T-helper 1 cell (primary cell): ENCODE measurements at places on chromosomes 7 and 10.

- no peak for DNase-seq
These were observed 946.8 kb upstream of the POT1 start for GRCh38 chr7:125876431-125876830.

DNA sequence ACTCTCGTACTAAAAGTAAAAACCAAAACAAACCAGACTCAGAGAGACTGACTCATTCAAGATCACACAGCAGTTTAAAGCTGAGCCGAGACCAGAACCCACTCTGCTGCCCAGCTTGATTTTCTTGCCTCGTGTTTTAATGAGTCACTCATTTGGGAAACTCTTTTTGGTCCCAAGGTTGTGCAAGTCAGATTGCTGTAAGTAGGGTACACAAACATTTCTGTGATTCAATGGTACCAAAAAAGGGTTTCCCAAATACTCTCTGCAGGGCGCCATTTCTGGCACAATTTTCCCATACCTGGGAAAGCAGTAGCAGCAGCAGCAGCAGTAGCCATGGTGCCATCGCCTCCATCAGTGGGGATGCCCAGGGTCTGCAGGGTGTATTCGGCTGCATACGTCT is 69.9 kb downstream of the ASAH2B start:
- DNase-seq, result no peak

DNA sequence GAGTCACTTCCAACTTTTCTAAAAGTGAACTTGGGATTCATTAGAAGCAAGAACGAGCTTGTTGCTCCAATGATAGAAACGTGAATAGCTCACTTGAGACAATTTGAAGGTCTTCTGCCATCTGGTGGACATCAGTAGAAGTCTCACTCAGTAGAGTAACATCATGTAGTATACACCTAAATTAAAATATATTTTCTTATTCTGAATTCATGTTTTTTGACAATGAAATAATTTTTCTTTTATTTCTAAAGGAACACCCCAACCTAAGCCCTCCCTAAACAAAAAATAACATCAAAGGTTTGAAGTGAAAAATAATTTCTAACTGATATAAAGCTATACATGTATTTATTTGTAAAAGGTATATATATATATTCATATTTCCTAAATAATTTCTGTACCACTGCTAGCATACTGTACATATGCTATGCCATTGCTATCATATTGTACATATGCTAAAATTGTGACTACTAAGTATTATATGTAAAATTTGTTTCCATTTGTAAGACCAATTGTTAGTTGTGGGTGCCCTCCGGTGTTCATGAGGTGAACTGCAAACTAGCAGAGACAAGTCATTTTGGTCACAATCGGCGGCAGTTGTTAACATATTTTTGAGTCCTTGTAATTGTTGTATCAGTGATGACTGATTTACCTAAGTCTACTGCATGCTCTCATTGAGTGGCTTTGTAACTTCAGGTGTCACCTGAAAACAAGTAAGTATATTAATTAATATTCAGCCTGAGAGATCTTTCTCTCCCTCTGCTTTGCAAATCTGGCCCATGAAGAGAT is 121.9 kb downstream of the PTPRZ1 start:
- peak; percentile 1 for DNase-seq

DNA sequence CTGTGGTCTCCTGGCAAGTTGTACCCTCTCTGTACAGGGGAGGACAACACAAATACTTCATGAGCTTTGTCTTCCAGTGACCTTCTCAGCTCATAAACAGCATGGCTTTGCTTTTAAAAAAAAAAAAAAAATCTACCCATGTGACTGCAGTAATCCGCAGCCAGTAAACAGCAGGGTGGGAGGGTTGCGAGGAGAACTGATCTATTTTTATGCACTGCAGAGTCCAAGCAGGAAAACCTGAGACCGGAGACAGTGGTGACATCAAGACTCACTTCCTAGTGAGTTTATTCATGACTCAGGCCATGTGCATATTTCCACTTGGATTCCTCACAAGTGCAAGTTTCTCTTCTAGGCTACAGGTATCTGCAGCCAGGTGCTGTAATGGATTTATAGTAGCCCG is 127.9 kb downstream of the NRF1 start:
- no peak for DNase-seq

GRCh38 chr10:49365275-49365674 is 30.6 kb downstream of the DRGX start:
- no peak for DNase-seq

- no peak for DNase-seq
These were observed 33.7 kb downstream of the CFAP58 start for GRCh38 chr10:104387130-104387888.
